ENCODE measurements at places on chromosomes 3 and 15.

GRCh38 chr3:152104847-152105415 is 163.8 kb upstream of the MBNL1 start:
- no peak for DNase-seq
- no peaks in the 10 kb centered on the region for H3K36me3 ChIP-seq

DNA sequence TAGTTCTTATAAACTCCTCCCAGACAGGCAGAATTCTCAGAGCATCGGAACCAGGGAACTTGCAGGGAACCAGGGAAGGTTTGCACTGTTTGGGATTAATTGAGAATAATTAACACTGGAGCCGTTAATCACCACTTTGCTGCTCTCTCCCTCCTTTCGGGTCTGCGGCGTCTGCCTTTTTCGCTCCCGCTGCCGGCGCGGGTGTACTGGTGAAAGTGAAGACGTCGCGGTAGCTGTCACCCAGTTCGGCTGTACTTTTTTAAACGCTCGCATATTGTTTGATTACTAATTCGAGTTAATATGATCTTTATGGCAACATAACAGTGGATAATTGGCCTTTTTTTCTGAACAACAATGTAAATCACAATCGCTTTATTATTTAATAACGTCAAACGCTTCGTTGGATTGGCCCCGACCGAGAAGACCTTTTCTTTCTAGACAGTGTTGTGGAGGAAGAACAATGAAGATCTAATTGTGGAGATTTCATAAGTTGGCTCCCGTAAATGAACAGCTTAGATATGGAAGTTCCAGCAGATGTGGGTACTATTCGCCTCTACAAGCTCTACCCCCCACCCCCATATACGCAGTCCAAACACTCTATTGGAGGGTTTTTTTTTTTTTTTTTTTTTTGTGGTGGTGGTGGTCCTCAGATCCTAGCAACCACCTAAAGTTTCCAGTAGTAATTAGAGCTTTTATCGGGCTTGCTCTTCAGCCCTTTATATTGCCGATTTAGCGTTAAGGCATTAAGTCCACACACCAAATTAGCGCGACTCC is 12.7 kb downstream of the SOX2 start:
- no peak for DNase-seq
- no peak overlapping the region for H3K4me3 ChIP-seq
- H3K27me3 ChIP-seq = peaks cover 41% of the 10 kb centered on the region

GRCh38 chr15:46410705-46411104 is 775.9 kb downstream of the SQOR start:
- H3K36me3 ChIP-seq = no peaks in the 10 kb centered on the region
- H3K4me1 ChIP-seq = no peaks in the 10 kb centered on the region
- DNase-seq = no peak
- no peak overlapping the region for H3K4me3 ChIP-seq

GRCh38 chr3:171476532-171477102 is 16.4 kb upstream of the TNIK start:
- no peak for DNase-seq
- no peak overlapping the region for H3K27ac ChIP-seq
- H3K4me3 ChIP-seq = no peak overlapping the region
- H3K4me1 ChIP-seq = no peaks in the 10 kb centered on the region

GRCh38 chr3:146929696-146930095 is 324.6 kb upstream of the PLSCR5 start:
- no peaks in the 10 kb centered on the region for H3K27me3 ChIP-seq
- no peak overlapping the region for H3K4me3 ChIP-seq
- no peak overlapping the region for H3K27ac ChIP-seq
- H3K4me1 ChIP-seq = no peaks in the 10 kb centered on the region

DNA sequence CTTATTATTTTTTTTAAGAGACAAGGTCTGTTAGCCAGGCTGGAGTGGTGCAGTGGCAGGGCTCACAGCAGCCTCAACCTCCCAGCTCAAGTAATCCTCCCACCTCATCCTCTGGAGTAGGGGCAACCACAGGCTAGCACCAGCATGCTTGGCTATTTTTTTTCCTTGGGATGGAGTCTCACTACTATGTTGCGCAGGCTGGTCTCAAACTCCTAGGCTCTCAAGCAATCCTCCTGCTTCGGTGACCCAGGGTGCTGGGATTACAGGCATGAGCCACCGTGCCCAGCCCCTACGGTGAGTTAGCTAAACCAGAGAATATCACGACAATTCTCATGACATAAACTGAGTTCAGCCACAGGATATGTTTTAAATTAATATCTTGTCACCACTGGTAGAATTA is 2.0 kb downstream of the DCUN1D1 start:
- H3K4me1 ChIP-seq = peaks cover 10% of the 10 kb centered on the region
- no peak for DNase-seq
- no peaks in the 10 kb centered on the region for H3K36me3 ChIP-seq
- H3K27me3 ChIP-seq = no peaks in the 10 kb centered on the region
- no peak overlapping the region for H3K4me3 ChIP-seq

- DNase-seq = no peak
- no peak overlapping the region for H3K27ac ChIP-seq
- H3K4me3 ChIP-seq = no peak overlapping the region
- no peaks in the 10 kb centered on the region for H3K4me1 ChIP-seq
Measured at GRCh38 chr3:106768941-106769480, 608.2 kb upstream of the CCDC54 start.

All from pancreas (tissue), 10 donors.